ENCODE measurements at places on chromosomes 16 and 17.

DNA sequence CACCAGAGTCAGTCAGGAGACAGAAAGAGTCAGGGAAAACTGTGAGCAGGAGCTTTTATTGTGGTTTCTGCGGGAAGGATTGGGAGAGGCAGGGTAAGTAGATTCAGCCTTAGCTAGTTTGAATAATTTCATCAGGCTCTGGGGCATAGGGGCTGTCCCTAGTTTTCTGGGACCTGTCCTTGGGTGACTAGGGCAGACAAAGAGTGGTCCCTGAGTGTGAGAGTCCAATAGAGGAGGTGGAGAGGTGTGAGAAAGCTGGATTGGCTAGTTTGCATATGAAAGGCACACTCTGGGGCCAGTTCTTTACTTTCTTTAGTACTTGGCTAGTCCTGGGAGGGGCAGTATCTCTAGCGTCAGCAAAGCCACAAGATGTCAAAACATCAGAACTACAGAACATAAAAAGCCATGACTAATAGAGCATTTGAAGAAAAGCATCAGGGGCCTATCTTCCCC is 255.6 kb downstream of the HS3ST3A1 start:
- no peaks in the 10 kb centered on the region for H3K36me3 ChIP-seq
- H3K4me3 ChIP-seq: no peak overlapping the region
- no peak for DNase-seq

DNA sequence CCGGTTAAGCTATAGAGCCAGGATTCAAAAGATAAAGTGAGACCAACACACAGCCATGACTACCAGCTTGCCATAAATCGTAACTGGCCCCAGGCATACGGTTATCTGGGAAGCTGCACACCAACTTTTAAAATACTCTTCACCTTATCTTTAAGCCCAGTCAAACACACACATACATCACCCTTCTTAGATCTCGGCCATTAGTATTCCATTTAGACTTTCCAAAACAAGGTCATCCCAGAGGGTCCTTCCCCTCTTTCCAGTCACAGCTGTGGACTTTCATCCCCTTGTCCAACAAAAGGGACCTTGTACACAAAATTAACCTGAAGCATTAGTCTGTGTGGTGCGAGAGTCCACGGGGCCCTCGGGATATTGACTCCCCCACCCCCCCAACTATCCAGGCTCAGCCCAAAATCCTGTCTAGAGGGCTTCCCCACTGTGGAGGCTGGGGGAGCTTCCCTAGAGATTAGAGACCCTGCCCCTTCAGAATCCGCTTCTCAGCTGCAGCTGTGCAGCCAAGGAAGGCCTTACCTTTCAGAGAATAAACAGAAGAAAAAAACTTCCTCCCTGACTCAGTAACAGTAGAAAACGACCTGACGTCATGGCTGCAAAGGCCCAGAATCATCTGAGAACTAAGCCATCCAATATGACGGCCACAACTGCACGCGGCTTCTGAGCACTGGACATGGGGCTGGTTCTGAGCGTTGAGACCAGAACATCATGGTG is 9.9 kb downstream of the ZFHX3 start:
- H3K4me1 ChIP-seq: peaks cover 16% of the 10 kb centered on the region
- no peaks in the 10 kb centered on the region for H3K36me3 ChIP-seq
- no peaks in the 10 kb centered on the region for H3K27me3 ChIP-seq
- DNase-seq: no peak

DNA sequence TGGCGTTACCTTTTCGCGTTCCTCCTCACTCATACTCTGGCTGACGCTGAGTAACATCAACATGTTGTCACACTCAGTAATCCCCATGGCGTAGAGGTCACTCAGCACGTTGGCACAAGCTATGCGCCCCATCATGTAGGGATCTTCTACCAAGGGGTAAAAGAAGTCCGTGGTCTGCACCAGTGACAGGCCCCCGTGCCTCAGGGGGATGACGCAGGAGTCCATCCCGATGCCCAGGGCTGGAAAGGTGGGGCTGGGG is 596 bp downstream of the SEPHS2 start:
- H3K4me1 ChIP-seq: peaks cover 9% of the 10 kb centered on the region
- no peak for DNase-seq
- H3K27ac ChIP-seq: peak overlapping the region; percentile 96
- peaks cover 19% of the 10 kb centered on the region for H3K36me3 ChIP-seq

GRCh38 chr17:68662037-68662432 is 60.9 kb upstream of the FAM20A start:
- no peak for DNase-seq
- H3K36me3 ChIP-seq: no peaks in the 10 kb centered on the region
- no peaks in the 10 kb centered on the region for H3K27me3 ChIP-seq
- H3K4me1 ChIP-seq: peaks cover 10% of the 10 kb centered on the region

- H3K27ac ChIP-seq: no peak overlapping the region
- H3K27me3 ChIP-seq: no peaks in the 10 kb centered on the region
- H3K4me1 ChIP-seq: no peaks in the 10 kb centered on the region
- no peak for DNase-seq
Measured at GRCh38 chr16:11277607-11278337, 1.5 kb upstream of the PRM2 start.

- peaks cover 36% of the 10 kb centered on the region for H3K36me3 ChIP-seq
- no peaks in the 10 kb centered on the region for H3K27me3 ChIP-seq
- H3K27ac ChIP-seq: no peak overlapping the region
Measured at GRCh38 chr17:44049294-44050060, 17.0 kb downstream of the LSM12 start.

- no peaks in the 10 kb centered on the region for H3K27me3 ChIP-seq
- DNase-seq: peak; percentile 12
- H3K4me1 ChIP-seq: peaks cover 54% of the 10 kb centered on the region
- H3K4me3 ChIP-seq: peak overlapping the region; percentile 89
Measured at GRCh38 chr17:63622574-63623390, 565 bp downstream of the MAP3K3 start.

GRCh38 chr17:14827396-14827919 is 437.7 kb downstream of the PMP22 start:
- no peak overlapping the region for H3K4me3 ChIP-seq
- H3K27ac ChIP-seq: no peak overlapping the region
- H3K27me3 ChIP-seq: peaks cover 4% of the 10 kb centered on the region
- no peaks in the 10 kb centered on the region for H3K36me3 ChIP-seq

DNA sequence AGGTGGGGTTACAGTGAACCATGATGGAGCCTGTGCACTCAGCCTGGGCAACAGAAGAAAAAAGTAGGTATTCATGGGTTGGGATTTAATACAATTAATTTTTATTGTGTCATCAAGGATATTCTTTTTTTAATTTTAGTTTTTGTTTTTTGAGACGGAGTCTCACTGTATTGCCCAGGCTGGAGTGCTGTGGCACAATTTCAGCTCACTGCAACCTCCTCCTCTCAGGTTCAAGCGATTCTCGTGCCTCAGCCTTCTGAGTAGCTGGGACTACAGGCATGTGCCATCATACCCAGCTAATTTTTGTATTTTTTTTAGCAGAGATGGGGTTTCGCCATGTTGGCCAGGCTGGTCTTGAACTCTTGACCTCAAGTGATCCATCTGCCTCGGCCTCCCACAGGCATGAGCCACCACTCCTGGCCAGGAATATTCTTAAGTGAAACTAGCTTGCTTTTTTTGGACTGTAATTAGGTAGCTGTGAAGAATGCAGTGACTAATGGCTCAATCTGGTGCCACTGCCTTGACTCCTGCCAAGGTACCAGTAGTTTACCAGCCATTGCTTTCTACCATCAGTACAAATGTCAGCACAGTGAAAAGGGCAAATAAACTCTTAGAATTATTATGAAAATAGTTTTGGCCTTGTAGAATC is 4.8 kb downstream of the PPM1D start:
- H3K36me3 ChIP-seq: no peaks in the 10 kb centered on the region
- DNase-seq: no peak
- H3K27ac ChIP-seq: peak overlapping the region; percentile 40
- no peaks in the 10 kb centered on the region for H3K27me3 ChIP-seq

- H3K36me3 ChIP-seq: no peaks in the 10 kb centered on the region
- H3K27ac ChIP-seq: no peak overlapping the region
- peaks cover 31% of the 10 kb centered on the region for H3K4me1 ChIP-seq
- no peak for DNase-seq
- H3K27me3 ChIP-seq: no peaks in the 10 kb centered on the region
Measured at GRCh38 chr16:85449885-85450245, 163.3 kb upstream of the GSE1 start.

- H3K36me3 ChIP-seq: peaks cover 98% of the 10 kb centered on the region
- H3K4me1 ChIP-seq: peaks cover 10% of the 10 kb centered on the region
- H3K27me3 ChIP-seq: no peaks in the 10 kb centered on the region
- DNase-seq: no peak
- no peak overlapping the region for H3K4me3 ChIP-seq
Measured at GRCh38 chr17:17151541-17151940, 54.6 kb downstream of the PLD6 start.

- peaks cover 54% of the 10 kb centered on the region for H3K4me1 ChIP-seq
- H3K36me3 ChIP-seq: peaks cover 37% of the 10 kb centered on the region
- H3K27ac ChIP-seq: no peak overlapping the region
- H3K4me3 ChIP-seq: no peak overlapping the region
- no peak for DNase-seq
Measured at GRCh38 chr17:2690165-2691068, 21.1 kb downstream of the CLUH start.

DNA sequence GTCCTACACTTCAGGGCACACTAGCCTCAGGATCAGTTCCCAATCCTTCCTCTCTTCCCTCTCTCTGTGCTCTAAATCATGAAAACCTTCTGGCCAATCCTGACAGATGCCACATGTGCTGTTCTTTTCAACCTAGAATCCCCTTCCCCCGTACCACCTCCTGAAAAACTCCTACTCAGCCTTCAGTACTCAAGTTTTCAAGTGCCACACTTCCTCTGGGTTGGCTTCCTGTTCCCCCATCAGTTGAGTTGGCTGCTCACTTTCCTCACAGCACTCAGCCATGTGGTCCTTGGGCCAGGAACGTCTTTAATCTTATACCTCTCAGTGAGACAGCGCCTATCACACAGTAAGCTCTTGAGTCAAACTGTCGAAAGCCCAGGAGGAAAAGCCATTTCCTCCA is 3.3 kb downstream of the ASPHD1 start:
- no peak for DNase-seq
- peaks cover 18% of the 10 kb centered on the region for H3K4me1 ChIP-seq
- H3K36me3 ChIP-seq: no peaks in the 10 kb centered on the region
- no peak overlapping the region for H3K4me3 ChIP-seq

DNA sequence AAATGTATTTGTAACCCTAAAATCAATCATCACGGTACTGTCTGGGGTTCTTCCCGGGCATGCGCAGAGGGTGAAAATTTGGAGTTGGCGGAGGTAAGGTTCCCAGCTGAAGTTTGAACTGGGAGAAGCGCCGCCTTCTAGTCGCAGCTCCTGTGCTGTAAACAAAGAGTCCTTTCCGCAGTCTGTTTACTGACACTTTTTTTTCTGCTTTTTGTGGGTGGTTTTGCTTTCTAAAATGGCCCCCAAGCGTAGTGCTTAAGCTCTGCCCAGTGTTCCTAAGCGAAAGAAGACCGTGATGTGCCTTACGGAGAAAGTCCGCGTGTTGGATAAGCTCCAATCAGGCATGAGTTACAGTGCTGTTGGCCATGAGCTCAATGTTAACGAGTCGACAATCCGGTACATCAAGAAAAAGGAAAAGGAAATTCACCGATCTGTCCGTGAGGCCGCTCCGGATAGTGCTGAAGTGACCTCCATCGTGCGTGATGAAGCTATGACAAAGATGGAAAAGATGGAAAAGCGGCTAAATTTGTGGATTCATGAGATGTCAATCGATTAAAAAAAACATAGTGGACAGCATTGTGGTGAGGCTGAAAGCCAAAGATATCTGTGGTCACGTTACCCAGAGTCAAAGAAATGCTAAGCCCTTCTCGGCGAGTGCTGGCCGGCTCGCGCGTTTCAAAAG is 570 bp upstream of the CFDP1 start:
- peaks cover 13% of the 10 kb centered on the region for H3K4me1 ChIP-seq
- H3K36me3 ChIP-seq: no peaks in the 10 kb centered on the region
- H3K27ac ChIP-seq: peak overlapping the region; percentile 94
- peak overlapping the region; percentile 89 for H3K4me3 ChIP-seq

GRCh38 chr16:58532414-58532813 is 17.1 kb downstream of the SETD6 start:
- DNase-seq: no peak
- no peak overlapping the region for H3K4me3 ChIP-seq

- no peaks in the 10 kb centered on the region for H3K36me3 ChIP-seq
- no peak overlapping the region for H3K27ac ChIP-seq
- H3K4me1 ChIP-seq: no peaks in the 10 kb centered on the region
- no peak overlapping the region for H3K4me3 ChIP-seq
Measured at GRCh38 chr17:11742886-11743285, 144.6 kb downstream of the DNAH9 start.

DNA sequence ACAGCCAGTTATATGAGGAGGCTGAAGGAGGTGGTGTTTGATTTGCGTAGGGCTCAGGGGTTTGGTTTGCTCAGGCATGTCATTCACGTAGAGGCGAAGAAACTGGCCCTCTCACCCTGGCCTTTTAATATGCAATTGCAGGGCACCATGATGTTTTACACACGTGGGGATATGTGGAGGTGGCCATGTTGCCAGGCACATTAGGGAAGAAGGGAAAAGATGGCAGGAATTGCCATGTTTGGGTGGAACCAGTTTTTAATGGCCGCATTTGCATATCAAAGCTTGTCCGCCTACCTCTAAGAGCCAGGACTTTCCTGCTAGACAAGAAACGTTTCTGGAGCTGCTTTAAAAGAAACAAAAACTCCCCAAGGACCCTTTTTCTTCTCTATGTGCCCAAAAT is 1483.7 kb upstream of the GOT2 start:
- H3K4me3 ChIP-seq: no peak overlapping the region
- no peaks in the 10 kb centered on the region for H3K36me3 ChIP-seq
- peaks cover 20% of the 10 kb centered on the region for H3K4me1 ChIP-seq
- no peak overlapping the region for H3K27ac ChIP-seq
- DNase-seq: no peak
- no peaks in the 10 kb centered on the region for H3K27me3 ChIP-seq

DNA sequence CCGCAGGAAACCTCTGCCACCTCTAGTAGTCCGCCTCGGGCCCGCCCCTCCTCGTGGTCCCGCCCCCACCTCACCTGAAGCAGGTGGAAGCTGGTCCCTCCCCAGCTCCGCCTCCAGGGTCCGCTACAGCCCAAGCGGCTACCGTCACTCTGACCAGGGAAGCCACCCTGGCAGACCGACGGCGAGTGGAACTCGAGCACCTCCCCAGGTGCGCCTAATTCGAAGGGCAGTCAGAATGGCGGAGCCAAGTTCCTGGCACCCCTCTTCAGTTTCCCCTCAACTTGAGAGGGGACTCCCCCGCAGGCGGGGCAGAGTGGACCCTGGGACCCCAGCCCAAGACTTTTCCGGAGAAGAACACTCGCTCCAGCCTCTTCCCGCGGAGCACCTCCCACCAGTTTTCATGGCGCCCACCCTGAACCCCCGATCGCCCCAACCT is 507 bp downstream of the FHOD1 start:
- H3K27ac ChIP-seq: peak overlapping the region; percentile 83
- DNase-seq: no peak
- peaks cover 43% of the 10 kb centered on the region for H3K4me1 ChIP-seq
- no peaks in the 10 kb centered on the region for H3K27me3 ChIP-seq
- H3K36me3 ChIP-seq: no peaks in the 10 kb centered on the region

Measured in esophagus squamous epithelium (tissue), 5 donors.